ENCODE measurements at places on chromosomes 16 and 17. TPM values are rescaled to one million over a fixed set of nuclear protein-coding genes. Genes with fewer than 3 reads are reported as not detected.
A peak's percentile ranks its signal among the peaks of the same experiment; 100 is the strongest.

The ARRB2 gene
- total RNA-seq, result 168 TPM

The KRT31 gene
- total RNA-seq, result not detected

The BEAN1 gene
- not detected for total RNA-seq

The MAP2K4 gene
- 36.2 TPM for total RNA-seq

The GPRC5B gene
- total RNA-seq, result 0.30 TPM

The MMP25 gene
- 0.91 TPM for total RNA-seq

The SLC6A2 gene
- total RNA-seq, result not detected

The AATK gene
- total RNA-seq, result 0.35 TPM

The CDH13 gene
- not detected for total RNA-seq

The HOXB2 gene
- total RNA-seq, result 3.3 TPM

GRCh38 chr17:1898332-1898731 lies 68.5 kb downstream of the RPA1 start:
- DNase-seq, result no peak

- DNase-seq, result peak; percentile 59
Measured at GRCh38 chr17:78828470-78829185, 12.0 kb downstream of the USP36 start.

- DNase-seq, result no peak
Measured at GRCh38 chr16:83946154-83946780, 6.8 kb upstream of the OSGIN1 start.

DNA sequence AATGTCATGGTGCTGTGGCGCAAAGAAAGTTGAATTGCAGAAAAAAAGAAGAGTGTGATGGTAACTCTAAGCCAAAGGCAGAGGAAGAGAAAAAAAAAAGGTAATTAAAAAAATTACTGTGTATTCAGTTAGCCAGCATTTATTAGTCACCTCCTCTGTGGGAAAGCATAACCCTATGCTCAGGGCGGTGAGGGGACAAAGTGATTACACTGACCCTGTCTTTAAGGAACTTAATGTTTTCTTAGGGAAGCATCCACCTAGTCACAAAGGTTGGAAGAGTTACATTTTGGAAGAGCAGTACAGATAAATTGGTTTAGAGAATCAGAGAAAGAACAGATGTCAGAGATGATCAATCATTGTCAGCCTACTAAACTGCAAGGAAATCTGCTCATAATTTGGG lies 410.3 kb downstream of the CDH11 start:
- no peak for DNase-seq

DNA sequence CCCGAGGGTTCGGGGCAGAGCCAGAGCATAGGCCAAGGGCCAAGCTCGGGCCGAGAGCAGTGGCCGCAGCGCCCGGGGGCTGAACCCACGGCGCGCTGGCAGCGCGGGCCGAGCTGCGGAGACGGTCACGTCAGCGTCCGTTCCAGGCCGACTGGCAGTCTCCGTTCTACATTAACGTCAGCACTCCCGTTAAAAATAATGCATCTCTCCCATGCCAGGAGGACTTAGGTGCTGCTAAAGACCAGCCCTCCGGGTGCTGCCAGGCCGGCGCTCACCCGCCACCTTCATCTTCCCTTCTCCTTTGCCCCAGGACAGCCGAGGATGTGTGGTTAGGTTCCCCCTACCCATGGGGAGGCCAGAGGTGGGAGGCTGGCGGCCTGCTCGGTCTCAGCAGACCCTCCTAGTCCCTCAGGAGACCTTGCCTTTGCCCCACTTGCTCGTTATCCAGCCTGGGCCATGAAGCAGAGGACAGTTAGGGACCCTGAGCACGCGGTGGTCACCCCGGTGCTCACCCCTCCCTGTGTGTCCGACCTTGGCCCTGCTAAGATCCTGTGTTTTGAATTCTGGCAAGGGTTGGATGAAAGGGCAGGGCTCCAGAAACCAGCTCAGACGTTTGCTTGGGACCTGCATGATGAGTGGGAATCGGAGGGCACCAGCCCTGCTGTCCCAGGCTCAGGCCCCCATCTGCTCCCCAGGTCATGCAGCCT lies 572 bp downstream of the MPG start:
- DNase-seq, result peak; percentile 39

DNA sequence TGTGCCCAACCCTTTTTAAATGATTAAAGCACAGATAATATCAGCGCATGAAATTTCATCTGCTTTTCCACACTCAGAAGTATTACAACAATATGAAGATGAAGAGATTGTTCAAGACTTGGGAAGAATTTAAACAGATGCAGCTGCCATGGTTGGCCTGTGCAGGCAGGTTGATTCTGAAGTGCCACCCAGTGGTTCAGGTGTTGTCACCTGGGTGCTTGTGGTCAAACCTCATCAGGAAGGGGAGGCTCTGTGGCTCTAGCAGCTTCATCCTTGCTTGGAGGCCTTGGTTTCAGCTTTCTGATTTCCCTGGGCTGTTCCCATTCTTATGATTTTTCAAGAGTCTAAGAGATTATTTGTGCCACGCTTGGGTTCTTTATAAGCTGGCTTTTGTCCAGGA lies 22.2 kb upstream of the CLEC18C start:
- DNase-seq, result no peak

GRCh38 chr17:80328634-80329380 lies 68.2 kb downstream of the RNF213 start:
- DNase-seq, result no peak

DNA sequence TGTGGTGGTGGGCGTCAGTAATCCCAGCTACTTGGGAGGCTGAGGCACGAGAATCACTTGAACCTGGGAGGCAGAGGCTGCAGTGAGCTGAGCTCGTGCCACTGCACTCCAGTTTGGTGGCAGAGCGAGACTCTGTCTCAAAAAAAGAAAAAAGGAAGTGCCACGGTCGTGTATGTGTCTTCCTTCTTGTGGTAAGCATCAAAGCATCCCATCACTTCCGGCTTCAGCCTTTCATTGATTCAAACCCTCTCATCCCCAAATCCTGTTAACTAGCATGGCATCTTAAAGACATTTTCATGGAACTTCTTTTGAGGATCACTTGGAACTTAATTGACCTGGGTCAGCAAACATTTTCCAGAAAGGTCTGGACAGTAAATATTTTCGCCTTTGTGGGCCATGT lies 126.2 kb downstream of the CPPED1 start:
- peak; percentile 7 for DNase-seq

GRCh38 chr16:83886199-83886971 lies 12.5 kb upstream of the MLYCD start:
- DNase-seq, result no peak

GRCh38 chr16:4785758-4786433 lies 2.2 kb downstream of the SEPTIN12 start:
- no peak for DNase-seq

DNA sequence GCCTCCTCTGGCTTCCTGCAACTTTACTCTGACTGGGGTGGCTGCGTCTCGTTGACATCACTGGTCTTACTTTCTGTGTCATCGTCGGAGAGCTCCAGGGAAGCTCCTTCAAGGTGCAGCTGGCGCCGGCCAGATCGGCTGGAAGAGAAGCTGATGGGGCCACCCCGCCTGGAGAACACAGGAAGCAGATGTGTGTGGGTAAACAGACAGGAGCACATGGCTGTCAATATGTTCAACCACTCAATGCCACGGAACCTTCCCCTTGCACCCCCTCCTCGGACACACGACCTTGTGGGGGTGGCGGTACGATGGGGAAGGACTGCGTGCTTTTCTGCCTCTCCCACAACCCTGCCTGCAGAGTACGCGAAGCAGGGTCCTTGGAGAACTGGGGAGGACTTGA lies 40.1 kb downstream of the NDEL1 start:
- DNase-seq, result no peak

GRCh38 chr16:29844575-29845331 lies 18.3 kb downstream of the CDIPT start:
- DNase-seq, result no peak

DNA sequence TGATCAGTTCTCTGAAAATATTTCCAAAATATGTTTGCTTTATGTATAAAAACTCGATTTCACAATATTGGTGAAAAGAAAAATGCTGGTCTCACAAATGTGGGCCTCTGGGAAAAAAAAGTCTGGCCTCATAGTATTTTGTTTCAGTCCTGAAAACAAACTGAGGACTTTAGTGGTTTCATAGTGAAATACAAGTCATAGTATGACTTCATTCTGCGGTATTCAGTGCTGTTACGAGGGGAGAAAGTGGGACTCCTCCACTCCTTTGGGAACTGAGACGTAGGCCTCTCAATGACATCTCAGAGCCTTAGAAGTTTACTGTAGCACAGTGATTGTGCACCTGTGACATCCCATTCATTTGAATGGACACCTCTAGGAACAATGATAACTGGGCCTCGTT lies 56.0 kb downstream of the CYB561 start:
- DNase-seq, result no peak

GRCh38 chr17:79192503-79193351 lies 118.1 kb downstream of the ENGASE start:
- peak; percentile 60 for DNase-seq

GRCh38 chr16:49127103-49127502 lies 154.5 kb downstream of the CBLN1 start:
- peak; percentile 6 for DNase-seq

GRCh38 chr17:50048146-50048720 lies 7.7 kb upstream of the ITGA3 start:
- no peak for DNase-seq

- no peak for DNase-seq
Measured at GRCh38 chr17:41507315-41507880, 2.0 kb upstream of the KRT13 start.

- no peak for DNase-seq
Measured at GRCh38 chr16:75837681-75838080, 111.4 kb upstream of the CPHXL start.

DNA sequence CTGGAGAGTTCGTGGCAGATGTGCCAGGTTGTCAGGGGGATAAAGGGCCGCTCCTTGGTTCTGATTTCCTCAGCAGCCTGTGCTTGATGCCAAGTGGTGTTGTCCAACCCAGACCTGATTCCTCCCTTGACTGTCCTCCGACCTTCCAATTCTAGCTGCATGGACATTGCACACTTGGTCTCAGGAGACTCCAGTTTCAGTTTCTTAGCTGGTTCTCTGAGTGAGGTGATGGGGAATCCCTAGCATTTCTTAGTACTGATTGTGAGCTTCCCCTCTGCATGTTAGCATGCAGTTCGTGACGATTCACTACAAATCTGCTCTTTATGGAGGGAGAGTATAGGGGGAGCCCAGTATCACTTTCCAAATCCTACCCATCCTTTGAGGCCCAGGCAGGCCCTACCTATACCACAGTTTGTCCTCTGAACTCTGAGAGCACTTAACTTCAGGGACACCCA lies 12.4 kb upstream of the CCR7 start:
- peak; percentile 54 for DNase-seq

DNA sequence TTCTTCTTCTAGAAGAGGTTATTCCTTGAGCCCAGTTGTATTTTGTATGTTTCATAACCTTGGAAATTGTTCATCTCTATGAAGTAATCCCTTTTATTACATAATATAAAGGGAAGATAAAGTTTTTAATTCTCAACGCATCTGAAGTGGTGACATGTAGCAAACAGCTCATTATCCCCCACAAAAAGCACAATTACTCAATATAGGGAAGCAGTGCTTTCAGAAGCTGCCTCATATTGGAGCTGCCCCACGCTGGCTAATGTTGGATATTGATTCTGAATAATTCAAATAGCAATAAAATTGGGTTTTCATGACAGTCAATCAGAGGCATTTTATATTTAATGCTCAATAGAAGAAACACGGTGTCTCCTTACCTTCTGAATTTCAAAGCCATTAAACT lies 604.3 kb upstream of the RBFOX1 start:
- no peak for DNase-seq

DNA sequence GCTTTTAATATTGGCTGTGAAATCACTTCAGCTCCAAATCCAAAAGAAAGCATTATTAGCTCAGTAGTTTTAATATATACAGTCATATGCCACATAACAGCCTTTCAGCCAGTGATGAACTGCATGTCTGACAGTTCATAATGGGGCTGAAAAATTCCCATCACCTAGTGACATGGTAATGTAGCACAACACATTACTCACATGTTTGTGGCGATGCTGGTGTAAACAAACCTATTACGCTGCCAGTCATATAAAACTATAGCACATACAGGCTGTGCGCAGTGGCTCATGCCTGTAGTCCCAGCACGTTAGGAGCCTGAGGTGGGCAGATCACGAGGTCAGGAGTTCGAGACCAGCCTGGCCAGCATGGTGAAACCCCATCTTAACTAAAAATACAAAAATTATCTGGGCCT lies 92.2 kb downstream of the TUBD1 start:
- DNase-seq, result peak; percentile 34

DNA sequence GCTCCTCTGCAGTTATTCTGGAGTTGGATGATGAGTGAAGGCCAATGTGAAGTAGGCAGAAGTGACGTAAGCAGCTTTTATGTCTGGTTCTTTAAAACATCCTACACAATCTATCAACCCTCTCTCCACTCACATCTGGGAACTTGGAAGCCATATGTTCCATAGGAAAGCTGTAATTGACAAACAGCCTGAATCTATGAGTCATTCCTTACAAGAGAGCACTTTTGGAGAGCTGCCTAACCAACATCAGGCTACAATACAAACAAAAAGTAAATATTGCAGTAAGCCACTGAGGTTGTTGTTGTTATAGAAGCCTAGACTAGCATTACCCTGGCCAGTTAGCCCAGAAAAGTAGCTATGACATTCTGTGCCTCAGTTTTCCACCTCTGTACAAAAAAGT lies 5.9 kb downstream of the CCL7 start:
- no peak for DNase-seq

GRCh38 chr17:58679263-58680037 lies 12.4 kb downstream of the TEX14 start:
- DNase-seq, result no peak

Data from activated CD4-positive, alpha-beta T cell treated with anti-CD3 and anti-CD28 coated beads for 36 hours (primary cell).